Progenitor cell of endocrine pancreas (in vitro differentiated cells): ENCODE measurements at places on chromosomes 16 and 17.
A peak's percentile ranks its signal among the peaks of the same experiment; 100 is the strongest.

DNA sequence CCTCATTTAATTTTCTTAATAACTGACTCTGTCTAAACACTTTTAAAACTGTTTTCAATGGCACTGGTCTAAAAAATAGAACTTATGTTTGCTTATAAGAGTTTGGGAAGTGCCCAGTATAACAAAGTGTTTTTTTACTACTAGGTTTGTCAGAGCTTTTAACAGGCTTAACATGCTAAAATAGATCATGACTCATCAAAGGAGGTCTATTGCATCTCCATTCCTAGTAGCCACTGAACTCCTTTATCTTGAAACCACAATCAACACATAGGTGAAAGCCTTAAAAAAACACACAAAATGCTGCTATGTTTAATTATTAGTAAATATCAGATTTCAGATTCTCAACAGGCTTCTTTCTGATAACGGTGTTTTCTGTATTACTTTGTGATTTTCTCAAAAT, 196.4 kb upstream of the KIF2B start:
- no peak for DNase-seq

DNA sequence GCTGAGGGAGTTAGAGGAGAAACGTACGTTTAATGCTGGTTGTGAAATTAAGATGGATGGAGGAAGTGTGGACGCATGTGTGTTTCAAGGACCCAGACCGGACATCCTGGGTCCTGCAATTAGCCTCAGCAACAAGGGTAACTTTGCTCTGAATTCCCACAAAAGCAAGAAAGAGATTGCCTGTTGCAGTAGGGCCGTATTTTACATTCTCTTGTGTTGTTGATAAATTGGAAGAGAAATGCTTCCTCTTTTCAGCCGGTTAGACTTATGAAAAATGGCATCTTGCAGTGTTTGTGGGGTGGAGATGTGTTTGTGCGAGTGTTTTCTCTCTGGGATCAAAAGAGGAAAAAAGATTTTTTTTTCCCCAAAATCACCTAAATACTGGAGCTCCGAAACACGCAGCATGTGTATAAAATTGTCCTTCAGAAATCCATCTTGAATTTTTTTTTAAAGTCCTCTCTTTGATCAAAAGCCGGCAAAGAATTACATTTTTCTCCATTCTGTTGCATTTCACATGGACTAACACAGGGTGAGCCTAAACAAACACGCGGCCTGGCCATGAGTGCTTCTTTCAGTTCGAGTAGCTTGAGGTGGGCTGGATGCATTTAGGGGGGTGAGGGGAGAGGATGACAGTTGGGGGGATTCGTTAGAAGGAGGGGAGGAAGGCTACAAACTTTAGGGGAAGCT, 251.6 kb downstream of the C16orf95 start:
- DNase-seq: no peak

DNA sequence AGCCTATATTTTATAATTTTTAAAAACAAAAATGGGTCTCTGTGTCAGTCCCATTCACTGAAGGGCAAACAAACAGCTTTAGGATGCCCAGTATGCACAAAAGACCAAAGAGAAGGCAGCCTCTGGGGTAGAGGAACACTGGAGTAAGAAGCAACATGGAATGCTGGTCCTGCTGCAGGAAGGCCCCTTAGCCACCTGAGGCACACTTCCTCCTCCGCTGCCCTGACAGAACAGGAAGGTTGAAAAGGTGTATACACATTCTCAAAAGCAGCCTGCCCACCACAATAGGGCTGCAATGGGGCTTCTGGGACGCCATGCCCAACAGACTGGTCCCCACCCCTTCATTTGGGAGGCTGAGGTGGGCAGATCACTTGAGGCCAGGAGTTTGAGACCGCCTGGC, 19.5 kb downstream of the TOM1L2 start:
- no peak for DNase-seq

- no peak for DNase-seq
Measured at GRCh38 chr16:19933740-19934139, 49.1 kb upstream of the GPRC5B start.

- no peak for DNase-seq
Measured at GRCh38 chr16:3864562-3864961, 16.0 kb downstream of the CREBBP start.

- no peak for DNase-seq
Measured at GRCh38 chr17:33945646-33946546, 309.2 kb upstream of the CCL2 start.

- peak; percentile 31 for DNase-seq
Measured at GRCh38 chr17:7177954-7178477, 1.2 kb downstream of the ASGR1 start.

GRCh38 chr16:66682271-66682670, 14.3 kb downstream of the CMTM4 start:
- DNase-seq: no peak

DNA sequence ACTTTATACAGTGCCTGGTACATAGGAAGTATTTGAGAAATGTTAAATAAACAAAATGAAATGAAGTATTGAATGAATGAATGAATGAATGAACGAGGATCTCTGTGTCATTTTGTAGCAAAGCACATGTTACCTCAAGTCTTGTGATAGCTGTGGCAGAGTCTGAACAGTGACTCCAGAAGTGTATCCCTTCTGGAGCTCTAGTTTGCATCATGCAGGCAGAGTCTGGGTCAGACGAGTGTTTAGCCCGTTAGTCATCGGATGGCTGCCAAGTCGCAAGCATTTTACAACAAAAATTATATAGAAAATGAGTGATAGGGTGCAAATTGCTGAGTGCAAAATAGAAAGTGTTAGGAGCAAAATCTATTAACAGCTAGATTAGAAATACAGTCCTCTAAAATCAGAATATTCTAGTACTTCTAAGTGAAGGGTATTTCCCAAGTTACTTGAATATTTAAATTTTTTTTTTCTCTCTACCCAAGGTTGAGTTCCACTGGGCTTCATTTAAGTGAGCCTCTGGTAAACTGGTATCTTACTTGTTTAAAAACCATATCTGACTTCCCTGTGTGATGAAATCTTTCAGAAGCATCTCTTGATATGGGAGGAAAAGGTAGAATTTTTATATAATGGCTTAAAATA, 113.3 kb downstream of the FTO start:
- DNase-seq: no peak

GRCh38 chr16:83781-84615, 6.0 kb downstream of the MPG start:
- no peak for DNase-seq

GRCh38 chr16:65600629-65601028, 478.8 kb upstream of the CDH11 start:
- DNase-seq: no peak

- DNase-seq: no peak
Measured at GRCh38 chr17:15462976-15463772, 4.2 kb downstream of the CDRT4 start.

DNA sequence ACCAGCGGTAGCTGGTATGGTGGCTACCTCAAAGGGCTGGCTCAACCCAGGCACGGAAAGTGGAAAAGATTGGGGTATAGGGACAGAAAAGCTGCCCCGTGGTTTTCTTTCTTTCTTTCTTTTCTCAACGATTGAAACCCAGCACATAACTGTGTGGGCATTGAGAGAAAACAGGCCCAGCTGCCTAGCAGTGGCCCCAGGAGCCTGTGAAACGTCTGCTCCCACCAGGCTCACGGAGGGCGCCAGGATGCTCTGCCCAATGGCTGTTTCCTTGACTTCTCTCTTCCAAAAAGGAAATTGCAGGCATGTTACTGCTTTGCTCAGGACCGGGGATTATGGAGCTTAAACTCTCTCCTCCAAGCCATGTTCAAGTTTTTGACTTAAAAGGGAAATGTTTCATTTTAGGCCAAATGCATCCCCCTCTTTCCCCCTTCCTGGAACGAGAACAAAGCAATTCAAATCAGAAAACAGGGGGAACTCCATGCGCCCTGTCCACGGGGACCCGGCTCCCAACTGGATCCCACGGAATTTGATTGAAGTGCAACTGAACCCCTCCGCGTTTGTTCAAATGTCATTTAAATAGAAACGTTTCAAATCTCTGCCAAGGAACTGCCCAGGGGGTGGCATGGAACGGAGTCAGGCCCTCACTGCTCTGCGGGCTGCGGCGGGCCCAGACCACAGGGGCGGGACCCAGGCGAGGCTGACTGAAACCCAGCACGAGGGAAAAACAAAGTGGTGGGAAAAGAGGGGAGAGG, 133.5 kb downstream of the RGS9 start:
- no peak for DNase-seq

DNA sequence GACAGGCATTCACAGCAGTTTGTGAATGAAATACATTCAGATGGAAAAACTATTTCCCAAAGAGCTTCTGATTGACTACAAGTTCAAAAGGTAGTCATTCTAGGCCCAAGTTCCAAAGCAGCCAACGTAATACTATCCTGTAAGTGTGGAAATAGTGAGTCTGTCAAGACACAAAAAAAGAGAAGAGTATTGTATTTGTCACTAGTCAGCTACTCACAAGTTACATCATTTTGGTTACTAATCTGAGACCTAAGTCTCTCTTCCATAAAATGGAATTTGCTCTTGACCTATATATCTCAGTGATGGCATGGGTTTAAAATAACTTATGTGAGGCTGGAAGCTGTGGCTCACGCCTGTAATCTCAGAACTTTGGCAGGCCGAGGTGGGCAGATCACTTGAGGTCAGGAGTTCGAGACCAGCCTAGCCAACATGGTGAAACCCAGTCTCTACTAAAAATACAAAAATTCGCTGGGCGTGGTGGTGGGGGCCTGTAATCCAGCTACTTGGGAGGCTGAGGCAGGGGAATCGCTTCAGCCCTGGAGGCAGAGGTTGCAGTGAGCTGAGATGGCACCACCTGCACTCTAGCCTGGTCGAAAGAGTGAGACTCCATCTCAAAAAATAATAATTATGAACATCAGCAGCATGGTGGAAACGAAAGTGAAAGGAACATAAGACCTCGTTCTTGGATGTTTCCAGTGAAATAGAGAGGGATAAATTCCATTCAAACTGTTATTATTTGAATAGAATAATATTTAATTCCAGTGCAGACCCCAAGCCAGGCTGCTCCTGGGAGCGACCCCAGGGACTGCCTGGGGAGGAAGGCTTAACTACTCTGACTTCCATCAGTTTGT, 2.9 kb downstream of the CMC2 start:
- no peak for DNase-seq

GRCh38 chr16:4183237-4184037, 58.4 kb downstream of the SRL start:
- DNase-seq: peak; percentile 97

GRCh38 chr16:11053916-11054460, 109.6 kb downstream of the CLEC16A start:
- no peak for DNase-seq

DNA sequence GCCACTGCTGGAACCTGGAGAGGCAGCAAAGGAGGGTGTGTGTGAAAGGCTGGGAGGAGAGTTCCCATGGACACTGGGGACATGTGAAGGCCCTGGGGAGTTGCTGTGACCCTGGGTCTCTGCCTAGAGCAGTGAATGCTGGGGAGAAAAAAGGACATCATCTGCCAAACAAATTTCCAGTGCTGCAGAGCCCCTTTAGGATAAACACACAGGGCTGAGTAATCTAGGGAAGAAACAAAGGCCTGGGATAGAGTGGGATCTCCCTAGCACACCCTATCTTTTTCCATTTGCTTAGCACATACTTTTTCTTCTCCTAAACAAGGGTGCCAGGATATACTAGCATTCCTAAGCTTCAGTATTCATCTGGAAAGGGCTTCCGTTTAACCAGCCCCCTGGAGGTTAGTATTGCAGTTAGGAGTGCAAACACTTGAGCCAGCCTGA, 3.3 kb upstream of the HIGD1B start:
- no peak for DNase-seq

DNA sequence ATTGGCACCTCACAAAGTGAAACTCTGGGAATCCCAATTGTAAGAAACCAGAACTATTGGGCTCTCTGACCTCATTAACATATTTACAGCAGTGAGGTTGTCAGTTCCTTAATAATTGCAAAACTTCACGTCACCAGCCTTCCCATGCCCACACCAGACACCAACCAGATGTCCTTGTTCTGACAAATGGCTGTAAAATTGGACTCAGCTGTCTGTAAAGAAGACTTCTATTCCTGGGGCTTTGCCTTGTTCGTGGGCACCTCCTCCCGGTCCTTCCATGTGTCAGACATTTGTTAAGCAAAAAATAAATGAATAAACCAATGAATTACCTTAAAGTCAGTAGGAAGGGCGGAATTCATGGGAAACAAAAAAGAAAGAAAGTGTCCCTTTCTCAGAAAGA, 284.3 kb upstream of the CDH11 start:
- no peak for DNase-seq

DNA sequence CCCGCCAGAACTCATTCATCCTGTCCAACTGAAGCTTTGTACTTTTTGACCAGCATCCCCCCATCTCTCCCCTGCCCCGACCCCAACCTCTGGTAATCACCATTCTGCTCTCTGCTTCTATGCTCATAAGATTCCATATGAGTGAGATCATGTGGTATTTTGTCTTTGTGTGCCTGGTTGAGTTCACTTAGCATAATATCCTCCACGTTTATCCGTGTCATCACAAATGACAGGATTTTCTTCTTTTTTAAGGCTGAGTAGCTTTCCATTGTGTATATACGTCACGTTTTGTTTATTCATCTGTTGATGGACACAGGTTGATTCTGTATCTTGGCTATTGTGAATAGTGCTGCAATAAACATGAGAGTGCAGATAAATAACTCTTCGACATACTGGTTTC, 278.9 kb downstream of the SNX29 start:
- DNase-seq: no peak

DNA sequence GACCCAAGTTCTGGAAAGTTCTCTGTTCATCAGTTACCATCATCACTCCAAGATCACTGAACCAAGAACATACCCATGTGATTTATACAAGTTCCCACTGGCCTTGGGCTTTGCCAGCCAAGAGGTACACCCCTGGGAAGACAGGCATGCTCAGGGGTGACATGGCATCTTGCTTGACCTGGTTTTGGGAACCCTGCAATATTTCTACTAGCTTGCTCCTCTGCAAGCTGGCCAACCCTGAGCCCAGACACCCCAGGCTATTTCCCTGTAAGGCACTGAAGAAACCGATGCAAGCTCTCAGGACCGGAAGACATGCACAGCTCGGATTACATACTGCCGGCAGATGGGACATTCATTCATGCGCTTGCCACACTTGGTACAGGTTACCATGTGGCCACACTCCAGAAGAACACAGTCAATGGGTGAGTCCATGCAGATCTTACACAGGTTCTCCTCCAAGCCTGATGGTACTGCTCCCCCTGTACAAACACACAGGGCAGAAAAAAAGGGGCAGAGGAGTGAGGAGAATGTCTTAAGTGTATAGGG, 31.4 kb downstream of the LIG3 start:
- no peak for DNase-seq

DNA sequence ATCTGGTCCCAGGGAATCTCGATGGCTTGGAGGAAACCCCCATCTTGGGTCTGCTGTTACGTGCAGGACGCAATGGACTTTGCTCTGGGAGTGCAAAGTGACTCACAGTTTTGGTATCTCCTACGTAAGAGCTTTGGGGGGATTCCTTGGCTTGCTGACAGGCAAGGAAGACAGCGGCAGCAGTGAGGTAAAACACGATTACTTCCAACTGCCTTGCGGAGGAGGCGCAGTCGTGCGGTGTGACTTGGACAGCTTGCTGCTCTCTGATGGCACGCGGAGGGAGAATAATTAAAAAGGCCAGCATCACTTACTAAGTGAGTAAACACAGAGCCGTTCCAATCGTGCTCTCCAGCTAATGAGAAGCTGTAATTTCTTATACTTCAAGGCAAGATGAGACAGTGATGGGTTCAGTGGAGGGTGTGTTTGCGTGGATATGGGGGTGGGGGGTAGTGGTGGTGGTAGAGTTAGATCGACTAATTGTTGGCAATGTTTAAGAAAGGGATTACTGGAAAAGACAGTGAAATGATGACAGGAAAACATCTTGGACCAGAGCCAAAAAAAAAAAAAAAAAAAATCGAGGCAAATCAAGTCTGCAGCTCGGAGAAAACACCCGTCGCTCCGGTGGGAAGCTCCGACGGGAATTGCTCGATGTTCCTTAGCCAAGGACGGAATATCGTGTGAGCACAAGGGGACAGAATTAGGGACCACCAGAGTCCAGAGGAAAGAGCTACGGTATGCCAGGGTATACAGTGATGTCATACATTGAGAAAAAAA, 184.8 kb upstream of the ZFHX3 start:
- DNase-seq: peak; percentile 21
